ENCODE measurements at places on chromosomes 4 and X.

DNA sequence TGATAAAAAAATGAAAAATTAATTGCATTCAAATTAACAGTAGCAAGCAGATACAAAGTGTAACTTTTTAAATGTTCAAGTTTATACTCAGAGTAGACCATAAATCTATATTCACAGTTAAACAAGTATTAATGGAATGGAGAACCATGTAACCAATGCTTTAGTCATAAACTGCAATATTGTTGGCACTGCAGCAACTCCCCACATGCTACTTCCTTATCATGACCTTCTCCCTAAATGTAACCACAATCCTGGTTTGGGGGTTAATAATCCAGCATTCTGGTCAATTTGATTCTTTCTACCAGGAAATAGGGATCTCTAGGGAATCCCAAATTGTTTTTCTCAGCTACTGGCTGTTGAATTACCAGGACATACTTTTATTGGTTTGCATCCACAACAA is 223.9 kb upstream of the DCAF8L1 start:
- DNase-seq = no peak

GRCh38 chr4:127631420-127631819 is 1.3 kb upstream of the INTU start:
- no peak for DNase-seq

- DNase-seq = no peak
Observed at GRCh38 chr4:165384598-165384997, 5.8 kb downstream of the CPE start.

- DNase-seq = no peak
Observed at GRCh38 chr4:1291091-1291490, 1.4 kb downstream of the MAEA start.

- no peak for DNase-seq
Observed at GRCh38 chr4:181261279-181261678, 981.9 kb upstream of the TENM3 start.

GRCh38 chr4:152189451-152190179 is 346.3 kb downstream of the FBXW7 start:
- DNase-seq = no peak

DNA sequence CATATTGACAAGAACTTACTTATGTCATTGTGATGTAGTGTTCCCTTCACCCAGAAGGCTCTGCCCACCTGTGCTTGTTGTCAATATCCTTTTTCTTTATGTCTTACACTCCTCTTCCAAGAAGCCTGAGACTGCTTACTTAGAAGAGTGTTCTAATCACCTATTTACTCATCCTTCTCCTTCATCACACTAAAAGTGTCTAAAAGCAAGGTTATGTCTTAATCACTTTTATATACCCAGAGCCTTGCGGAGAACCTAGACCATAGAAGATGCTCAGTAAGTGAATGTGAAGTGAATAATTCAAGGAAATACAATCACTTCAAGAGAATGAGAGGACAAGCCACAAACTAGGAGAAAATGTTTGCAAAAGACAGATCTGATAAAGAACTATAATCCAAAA is 177.6 kb upstream of the S100G start:
- no peak for DNase-seq

- no peak for DNase-seq
Observed at GRCh38 chrX:107725761-107726555, 49.6 kb downstream of the TSC22D3 start.

GRCh38 chr4:8188085-8188484 is 11.0 kb upstream of the SH3TC1 start:
- DNase-seq = no peak

DNA sequence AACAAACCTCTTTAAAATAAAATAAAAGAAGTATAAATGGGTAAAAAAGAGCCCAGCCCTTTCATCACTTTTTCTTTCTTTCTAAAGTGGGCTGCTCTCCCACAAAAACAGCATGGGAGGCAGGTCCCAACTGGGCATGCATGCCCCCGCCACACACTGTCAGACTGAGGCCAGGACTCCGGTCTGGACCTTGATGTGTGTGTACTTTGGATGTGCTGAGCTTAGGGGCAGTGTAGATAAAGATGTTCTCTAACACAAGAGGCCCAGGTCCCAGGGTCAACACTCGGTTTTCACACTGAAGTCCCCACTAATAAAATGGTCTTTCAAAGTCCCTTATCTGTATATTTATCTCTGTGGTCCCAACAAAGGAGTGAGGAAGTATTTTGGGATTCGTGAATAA is 44.4 kb downstream of the ADGRA3 start:
- no peak for DNase-seq

GRCh38 chrX:70128071-70128470 is 5.2 kb upstream of the IGBP1 start:
- no peak for DNase-seq

DNA sequence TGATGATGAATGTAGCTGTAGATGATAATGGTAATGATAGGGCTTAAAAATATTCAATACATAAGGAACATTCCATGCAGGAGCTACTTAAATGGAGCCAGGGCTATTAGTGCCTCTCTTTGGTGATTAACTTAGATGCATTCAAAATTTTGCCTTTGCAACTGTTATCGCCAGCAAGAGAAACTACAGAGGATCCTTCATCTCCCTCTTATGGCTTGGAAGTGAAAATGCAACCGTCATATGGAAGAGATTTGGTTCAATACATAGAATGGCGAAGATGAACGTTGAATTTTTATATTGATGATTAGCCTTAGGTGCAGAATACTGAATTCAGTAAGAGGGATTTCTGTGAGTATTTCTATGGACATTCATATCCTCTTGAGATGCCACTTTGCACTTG is 134.5 kb upstream of the NLGN4X start:
- no peak for DNase-seq

GRCh38 chr4:127124919-127125318 is 507.8 kb upstream of the INTU start:
- DNase-seq = no peak

GRCh38 chr4:183670960-183671555 is 12.0 kb downstream of the TRAPPC11 start:
- no peak for DNase-seq

DNA sequence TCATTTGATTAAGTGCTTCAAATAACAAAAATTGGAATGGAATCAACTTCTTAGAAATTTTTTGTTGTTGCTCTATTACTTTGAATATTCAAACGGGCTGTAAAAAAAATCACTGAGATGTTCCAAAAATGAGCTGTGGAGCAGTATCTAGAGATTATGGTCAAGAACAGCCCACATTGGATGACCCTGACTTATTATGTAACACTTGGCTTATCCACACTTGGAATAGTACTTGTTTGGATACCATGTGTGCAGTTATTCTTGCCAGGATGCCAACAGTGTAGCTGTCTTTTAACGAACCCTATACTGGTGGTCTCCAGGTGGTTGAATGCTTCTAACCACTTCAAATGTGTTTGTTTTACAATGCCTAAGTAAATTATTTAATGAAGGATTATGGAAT is 64.9 kb upstream of the CAMK2D start:
- DNase-seq = no peak

GRCh38 chrX:15873566-15873965 is 19.0 kb upstream of the AP1S2 start:
- no peak for DNase-seq

DNA sequence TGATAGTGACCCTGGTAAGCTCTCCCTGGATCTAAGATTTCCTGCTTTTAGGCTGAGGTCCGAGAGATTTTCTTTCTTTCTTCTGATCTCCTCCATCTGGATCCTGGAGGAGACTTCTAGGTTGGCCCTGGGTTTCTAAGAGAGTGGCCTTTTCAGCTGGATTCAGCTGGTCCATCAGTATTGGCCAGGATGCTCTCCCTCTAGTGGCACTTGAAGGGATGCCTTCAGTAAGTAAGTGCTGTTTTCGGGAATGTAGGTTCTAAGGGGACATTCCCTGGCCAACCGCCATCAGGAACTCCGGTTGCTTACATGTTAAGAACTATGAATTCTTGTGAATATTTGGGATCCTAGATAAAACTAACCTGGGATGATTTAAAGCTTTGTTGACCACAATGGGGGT is 56.9 kb downstream of the SERTM2 start:
- DNase-seq = no peak

- DNase-seq = no peak
Observed at GRCh38 chr4:140291259-140291658, 82.2 kb upstream of the SCOC start.

DNA sequence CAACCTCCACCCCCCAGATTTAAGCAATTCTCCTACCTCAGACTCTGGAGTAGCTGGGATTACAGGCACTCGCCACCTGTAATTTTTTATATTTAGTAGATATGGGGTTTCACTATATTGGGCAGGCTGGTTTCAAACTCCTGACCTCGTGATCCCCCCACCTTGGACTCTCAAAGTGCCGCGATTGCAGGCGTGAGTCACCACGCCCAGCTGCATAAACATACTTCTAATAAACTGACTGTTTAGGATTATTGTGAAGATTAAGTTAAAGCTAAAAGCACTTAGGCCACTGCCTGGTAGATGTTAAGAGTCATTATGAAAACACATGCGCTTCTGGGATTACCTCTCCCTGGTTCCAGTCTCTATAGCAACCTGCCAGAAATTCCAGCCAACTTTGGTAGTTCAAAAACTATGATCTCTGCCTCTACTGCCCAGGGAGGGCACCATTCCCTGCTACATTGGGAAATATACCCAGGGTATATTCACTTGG is 30.2 kb upstream of the GRIA3 start:
- DNase-seq = no peak

GRCh38 chrX:45781901-45782553 is 581.4 kb upstream of the DIPK2B start:
- no peak for DNase-seq

DNA sequence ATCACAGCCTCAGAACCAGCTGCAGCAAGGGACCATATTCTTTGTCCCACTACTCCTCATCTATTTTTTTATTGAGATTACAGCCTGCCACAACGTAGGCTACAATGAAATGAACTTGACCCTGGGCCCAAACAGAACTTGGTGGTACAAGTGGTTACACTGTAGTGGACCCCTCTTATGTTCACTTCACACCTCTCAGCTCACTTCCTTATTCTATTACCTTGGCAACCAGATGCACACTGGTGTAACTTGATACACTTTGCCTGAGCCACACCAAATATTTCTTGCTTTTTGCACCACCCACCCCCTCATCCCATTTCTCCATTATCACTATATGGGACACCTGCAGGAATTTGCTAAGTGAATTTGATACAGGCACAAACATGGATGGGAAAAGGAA is 105.8 kb downstream of the CXCL13 start:
- DNase-seq = no peak

DNA sequence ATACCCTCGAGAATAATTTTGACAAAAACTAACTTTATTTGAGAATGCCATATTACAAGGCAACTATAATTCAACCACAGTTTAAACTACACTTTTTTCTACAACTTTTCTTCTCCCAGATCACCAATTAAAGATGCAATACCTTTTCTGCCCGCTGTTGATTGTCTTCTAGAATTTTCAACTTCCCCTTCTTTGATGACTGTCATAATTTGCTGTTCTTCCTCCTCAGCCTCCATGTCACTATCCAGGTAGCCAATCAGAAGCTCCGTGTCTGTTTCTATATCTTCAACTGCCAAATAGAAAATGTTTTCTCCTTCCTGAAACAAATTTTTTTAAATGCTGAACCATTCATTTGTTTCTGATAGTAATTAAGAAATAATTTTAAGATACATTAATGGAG is 101.5 kb downstream of the PRDM5 start:
- DNase-seq = no peak

- DNase-seq = no peak
Observed at GRCh38 chr4:165462009-165462408, 83.2 kb downstream of the CPE start.

DNA sequence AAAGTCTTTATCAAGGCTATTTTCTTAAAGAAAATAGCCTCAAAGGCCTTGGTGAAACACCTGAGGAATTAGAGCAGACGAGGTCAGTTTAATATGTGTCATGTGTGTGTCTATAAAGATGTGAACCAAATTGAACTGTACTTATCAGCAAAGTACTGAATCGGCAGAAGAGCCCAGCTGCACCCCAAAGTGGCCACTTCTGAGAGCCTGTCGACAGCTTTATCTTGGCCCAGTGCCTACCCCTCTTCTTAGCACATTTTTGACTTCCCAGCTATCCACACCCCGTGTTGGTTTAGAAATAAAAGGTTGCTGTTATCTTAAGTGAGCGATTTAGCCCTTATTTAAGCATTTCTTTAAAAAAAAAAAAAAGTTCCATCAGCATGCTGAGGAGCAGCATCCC is 329.7 kb downstream of the FBXW7 start:
- no peak for DNase-seq

GRCh38 chr4:94304365-94304971 is 38.2 kb downstream of the HPGDS start:
- DNase-seq = no peak

DNA sequence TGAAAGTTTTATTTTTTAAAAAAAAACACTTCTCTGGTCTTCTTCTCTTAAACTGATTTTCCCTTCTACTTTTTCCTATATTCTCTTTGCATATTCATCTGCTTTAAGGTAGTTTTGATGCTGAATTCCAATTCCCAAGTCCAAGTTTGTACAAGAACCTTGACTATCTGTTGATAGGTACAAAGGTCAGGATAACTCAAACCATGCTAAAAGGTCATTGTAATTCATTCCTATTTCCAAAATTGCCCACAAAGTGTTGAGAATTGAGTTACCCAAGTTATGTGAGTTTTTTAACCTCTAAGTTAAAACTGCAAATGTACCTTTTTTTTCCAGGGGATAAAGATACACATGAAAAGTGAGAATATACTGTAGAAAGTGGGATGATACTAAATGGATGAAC is 46.1 kb upstream of the TMEM192 start:
- DNase-seq = no peak

GRCh38 chr4:38075370-38076152 is 115.4 kb downstream of the PTTG2 start:
- DNase-seq = no peak

DNA sequence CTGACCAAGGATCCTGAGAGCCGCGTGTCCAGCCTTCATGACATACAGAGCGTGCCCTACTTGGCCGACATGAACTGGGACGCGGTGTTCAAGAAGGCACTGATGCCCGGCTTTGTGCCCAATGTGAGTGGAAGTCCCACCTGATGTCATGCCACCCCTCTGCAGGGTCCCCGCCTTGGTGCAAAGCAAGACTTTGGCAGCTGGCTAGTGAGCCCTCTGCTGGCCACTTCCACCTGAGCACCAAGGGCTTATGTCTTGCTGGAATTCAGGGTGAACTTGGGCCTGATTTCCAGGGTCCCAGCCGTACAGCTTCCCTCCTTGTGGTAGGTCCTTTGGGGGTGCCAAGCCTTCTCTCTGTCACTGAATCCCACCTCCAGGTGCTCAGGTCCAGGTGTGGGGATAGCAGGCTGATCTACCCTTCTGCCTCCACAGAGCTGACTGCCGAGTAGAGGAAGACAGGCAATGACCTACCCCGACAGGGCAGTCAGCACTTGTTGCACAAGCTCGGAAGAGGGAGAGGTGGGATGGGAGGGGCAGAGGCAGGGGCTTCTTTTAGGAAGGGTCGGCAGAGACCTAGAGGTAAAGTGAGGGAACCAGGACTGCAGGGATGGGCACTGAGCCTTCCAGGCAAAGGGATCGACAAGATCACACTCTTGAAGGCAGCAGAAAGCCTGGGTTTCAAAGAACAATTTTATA is 248.1 kb downstream of the EVC2 start:
- no peak for DNase-seq

GRCh38 chr4:8640816-8641215 is 48.3 kb downstream of the CPZ start:
- DNase-seq = no peak

GRCh38 chr4:31291238-31291637 is 571.1 kb downstream of the PCDH7 start:
- no peak for DNase-seq
